ENCODE measurements at places on chromosomes 4 and X.

DNA sequence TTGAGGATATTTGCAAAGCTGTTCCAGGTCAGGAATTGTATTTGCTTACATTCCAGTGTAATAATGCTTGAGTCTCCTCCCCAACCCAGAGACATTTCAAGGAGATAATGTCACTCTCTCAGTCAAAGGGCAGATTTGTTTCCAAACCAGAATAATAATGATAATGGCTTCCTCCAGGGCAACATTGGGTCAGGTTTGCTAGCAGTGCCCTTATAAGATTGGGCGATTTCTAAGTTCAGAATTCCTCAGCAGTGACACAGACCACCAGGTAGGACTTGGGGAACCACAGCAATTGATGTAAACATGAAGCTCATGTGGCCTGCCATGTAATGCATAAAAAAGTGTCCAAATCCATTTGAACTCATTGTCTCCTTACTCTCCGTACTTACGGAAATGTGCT, 125.2 kb downstream of the BMP15 start:
- no peak for DNase-seq

- no peak for DNase-seq
Observed at GRCh38 chr4:94635177-94635576, 122.6 kb upstream of the BMPR1B start.

DNA sequence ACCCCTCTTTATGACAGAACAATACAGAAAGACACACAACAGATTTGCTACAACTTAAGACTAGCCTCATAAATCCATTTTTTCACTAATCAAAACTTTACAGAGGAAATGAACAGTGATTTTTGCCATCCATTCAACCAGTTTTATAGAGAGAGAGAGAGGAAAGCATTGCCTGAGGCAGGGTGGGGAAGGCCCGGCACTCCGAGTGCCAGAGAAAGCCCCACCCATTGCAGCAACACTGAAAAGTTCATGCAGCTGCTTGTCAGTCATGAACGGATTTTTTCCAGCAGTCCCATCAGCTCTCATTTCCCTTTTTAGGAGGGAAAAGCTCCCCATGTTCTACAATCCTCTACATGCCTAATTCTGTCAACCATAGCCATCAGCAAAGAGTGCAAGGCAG, 236.9 kb downstream of the CHIC1 start:
- no peak for DNase-seq

DNA sequence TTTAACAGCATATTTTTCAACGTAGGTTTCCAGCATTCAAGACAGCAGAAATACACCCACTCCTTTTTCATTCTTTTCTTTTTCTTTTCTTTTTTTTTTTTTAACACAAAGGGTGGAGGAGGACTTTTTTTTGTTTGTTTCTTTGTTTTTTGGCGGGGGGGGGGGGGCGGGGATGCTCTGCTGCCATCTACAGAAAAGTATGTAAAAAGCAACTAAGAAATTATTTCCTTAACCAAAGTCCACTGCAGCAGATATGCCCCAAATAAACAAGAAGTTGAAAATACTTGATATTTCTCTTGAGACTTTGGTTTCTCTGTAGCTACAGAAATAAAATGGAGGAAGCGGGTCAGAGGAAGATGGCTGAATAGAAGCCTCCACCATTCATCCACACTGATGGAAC, 63.2 kb upstream of the PBDC1 start:
- no peak for DNase-seq

DNA sequence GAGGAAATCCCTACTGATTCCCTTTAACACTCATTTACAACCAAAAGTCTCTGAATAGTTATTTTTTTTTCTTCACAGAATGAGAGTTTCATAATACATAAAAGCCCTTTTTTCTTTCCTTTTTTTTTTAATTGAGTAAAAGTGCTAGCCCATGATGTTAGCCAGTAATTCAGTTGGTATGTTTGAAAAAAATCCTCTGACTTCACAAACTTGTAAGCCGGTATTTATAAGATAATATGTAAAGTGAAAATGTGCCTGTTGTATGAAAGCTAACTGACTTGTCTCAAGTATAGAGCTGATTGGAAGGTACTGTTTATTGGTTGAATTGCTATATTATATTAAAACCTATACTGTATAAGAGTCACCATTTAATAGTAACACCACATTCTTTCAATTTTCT, 70.2 kb upstream of the NEIL3 start:
- no peak for DNase-seq

DNA sequence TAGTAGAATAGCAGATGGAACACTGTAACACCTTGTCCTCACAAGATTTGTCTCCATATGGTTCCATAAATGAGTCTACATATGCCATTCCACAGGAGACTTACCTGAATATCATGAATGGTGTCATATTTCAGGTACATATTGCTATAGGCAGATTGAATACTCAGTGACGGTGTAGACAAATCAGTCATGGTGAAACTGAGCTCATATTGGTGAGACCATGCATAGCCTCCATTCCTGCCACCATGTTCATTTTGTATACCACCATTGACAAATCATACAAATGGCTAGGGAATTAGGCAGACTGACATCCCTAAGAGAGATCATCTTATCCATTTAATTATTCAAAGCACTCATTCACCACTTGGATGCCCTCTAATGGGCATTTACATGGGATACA, 38.0 kb upstream of the SPP1 start:
- DNase-seq = no peak

GRCh38 chr4:183499801-183500200, 5.1 kb upstream of the ING2 start:
- no peak for DNase-seq
